Stimulated activated CD8-positive, alpha-beta memory T cell treated with anti-CD3 and anti-CD28 coated beads, Interleukin-4, amount 100 ng/mL, for 4 hours (primary cell): ENCODE measurements at places on chromosomes 2 and 18.

DNA sequence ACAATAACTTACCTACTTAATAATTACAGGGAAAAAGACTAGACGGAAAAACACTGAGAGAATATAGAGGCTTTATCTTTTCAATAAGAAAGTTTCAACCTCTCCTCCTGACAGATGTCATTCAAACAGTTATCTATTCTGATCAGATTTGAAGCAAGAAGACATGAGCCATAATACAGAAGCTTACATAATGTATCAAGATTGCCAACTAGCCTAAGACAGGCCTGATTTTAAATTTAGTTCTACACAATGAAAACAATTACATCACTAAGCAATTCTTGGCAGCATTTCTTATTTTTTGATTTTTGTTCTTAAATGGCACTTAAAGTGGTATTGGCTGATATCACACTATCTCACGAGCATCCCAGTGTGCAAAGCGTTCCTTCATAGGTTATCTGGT is 41.6 kb downstream of the GPR155 start:
- DNase-seq: no peak

GRCh38 chr2:118249531-118249930 is 161.3 kb downstream of the INSIG2 start:
- DNase-seq: no peak

GRCh38 chr2:114550895-114551793 is 108.7 kb downstream of the DPP10 start:
- DNase-seq: no peak

GRCh38 chr2:79860228-79861058 is 347.6 kb downstream of the CTNNA2 start:
- DNase-seq: no peak

- DNase-seq: no peak
These were observed 108.3 kb upstream of the SLC14A2 start for GRCh38 chr18:45506951-45507350.

DNA sequence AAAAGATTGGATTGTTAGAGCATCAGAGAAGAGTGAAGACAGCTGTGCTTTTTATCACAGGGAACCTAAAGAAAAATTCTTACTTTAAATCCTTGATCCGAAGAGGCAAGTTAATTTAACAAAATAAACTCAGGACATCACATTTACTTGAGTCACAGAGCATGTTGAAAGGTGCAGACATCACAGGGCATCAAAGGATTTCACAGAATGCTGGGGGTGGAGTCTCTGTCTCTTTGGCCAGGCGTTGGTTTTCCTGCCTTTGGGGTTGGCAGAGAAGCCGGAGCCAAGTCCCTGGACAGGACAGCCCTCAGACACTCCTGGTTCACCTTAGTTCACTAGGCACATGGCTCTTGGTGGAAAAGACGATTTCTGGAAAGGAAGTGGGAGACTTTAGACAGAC is 56.3 kb downstream of the SH3RF3 start:
- DNase-seq: no peak

GRCh38 chr2:112811841-112812306 is 24.7 kb downstream of the IL1B start:
- no peak for DNase-seq

- DNase-seq: no peak
These were observed 65.4 kb downstream of the DIS3L2 start for GRCh38 chr2:232026910-232027309.

DNA sequence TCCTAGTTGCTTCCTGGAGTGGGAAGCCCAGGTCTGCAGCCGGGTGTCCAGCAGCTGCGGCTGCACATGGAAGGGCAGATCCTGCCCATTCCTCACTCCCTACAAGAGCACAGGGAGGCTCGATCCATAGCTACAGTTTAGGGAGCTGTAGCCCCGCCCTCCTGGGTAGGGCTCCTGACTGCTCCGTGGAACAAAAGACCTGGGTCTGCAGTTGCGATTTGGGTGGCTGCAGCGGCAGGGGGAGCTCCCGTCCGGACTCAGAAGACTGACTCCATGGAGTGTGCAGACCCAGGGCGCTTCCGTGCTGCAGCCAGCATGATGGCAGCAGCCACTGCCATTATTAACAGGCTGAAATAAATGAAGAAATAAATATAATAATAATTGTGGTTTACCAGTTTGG is 157.3 kb downstream of the CTNNA2 start:
- DNase-seq: no peak

DNA sequence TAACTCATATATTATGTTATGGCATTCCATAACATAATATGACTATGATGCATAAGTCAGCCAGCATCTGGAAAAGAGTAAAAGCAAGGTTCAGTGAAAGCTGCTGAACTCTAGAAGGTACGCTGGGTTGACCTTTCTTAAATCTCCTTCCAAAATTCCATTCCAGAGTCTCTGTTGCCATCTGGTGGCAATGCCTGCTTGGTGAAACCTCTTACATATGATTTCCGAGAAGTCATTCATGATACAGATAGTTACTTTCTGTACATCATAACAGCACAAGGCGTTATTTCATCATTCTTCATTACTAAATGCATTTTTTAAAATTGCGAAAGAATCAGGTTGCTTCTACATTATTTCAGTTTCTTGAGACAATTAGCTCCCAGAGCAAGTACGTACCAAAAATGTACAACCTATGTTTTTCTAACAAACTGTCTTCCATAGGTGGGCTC is 7.0 kb upstream of the EPG5 start:
- DNase-seq: peak; percentile 22

DNA sequence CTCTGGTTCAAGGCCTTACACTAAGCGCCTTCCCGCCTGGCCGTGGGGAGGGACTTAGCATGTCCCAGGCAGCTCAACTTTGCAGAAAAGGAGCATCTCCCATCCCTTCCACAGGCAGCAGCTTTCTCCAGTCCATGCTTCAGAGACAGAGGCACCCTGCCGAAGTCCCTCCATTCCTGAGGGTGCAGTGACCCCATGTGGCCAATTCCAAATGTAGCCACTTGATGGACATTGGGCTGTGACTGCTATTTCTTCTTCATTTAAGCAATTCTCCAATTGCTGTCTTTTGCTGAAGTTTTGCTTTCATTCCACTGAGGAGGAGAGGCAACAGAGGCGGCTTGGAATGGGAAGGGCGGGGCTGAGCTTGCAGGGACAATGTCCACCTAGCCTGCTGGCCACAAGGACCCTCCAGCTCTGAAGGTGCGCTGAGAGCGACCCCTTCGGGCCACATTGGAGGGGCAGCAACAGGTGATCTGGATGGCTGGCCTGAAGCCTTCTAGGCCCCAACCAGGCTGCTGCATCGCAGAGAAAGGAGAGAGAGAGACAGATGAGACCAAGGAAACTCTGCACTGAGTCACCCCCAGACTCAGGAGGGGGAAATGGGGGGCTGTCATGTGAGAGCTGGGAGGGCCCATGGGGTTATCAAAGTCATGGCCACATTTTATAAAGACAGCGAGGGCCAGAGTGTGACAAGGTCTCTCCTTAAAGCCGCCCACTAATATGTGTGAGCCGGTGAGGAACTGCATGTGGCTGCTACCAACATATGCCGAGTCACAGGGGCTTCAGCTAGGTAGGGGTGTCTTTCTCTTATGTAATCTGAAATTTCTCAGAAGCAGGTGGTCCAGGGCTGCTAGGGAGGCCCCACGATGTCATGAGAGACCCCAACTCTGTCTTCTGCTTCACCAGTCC is 61.3 kb downstream of the LONRF2 start:
- no peak for DNase-seq
